NCI-H1092 (cell line): ENCODE measurements at places on chromosomes 16 and 17.

DNA sequence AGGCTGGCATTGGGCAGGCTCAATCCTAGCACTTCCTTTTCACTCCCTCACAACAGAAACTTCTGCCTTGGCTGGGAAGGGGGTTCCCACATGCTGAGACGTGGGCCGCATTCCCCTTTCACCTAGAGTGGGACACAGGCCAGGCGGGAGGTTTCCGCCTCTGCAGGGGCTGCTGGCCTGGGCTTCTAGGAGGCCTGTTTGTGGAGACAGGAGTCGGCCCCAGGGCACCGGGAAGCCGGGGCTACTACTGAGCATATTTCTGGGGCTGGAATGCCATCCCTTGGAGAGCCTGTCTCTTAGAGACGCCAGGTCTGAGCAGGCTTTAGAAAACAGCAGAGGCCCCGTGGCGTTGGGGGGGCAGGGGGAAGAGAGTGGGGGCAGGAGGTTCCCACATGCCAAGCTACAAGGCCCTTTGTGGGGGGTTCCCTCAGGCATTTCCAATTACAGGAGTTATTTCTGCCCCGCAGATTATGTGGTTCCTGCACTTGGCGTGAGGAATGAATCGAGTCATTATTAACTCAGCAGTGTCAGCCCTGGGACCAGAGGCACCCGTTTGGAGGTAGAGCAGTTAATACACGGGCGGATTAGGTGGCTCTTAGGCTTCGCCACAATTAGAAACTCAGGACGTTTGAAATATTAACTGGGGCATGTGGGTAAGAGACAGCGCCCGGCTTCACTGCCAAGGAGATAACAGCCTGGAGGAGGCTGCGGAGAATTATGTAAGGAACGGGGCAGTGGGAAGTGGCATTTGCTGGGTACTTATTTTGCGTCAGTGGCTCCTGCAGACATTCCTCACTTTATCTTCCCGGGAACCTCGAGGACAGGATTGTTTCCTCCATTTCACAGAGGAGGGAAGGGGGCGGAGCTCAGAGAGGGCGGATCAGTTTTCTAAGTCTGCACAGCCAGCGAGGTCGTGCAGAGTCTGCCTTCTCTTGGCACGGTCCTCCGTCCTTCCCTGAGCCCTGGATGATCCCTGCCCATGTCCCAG is 162.5 kb downstream of the MAF start:
- no peak for DNase-seq

- DNase-seq = no peak
Measured at GRCh38 chr16:67676939-67677338, 10.3 kb downstream of the C16orf86 start.

DNA sequence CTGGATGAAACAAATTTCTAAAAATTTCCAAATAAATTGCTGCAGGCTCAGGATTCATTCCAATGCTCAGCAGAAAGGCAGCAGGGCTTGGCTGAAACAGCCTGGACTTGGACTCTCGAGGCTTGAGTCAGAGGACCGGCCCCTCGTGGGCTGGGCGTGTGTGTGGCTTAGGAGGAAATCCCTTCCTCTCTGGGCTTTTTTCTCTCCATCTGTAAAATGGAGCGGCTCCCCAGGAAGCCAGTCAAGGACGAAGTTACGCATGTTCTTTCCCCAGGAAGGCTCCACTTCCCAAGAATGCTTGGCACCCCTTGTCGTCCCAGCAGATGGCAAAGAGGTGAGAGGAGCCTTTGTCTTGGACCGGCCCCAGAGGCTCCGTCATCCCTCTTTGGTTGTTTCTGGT is 13.5 kb downstream of the SLC46A1 start:
- DNase-seq = no peak

DNA sequence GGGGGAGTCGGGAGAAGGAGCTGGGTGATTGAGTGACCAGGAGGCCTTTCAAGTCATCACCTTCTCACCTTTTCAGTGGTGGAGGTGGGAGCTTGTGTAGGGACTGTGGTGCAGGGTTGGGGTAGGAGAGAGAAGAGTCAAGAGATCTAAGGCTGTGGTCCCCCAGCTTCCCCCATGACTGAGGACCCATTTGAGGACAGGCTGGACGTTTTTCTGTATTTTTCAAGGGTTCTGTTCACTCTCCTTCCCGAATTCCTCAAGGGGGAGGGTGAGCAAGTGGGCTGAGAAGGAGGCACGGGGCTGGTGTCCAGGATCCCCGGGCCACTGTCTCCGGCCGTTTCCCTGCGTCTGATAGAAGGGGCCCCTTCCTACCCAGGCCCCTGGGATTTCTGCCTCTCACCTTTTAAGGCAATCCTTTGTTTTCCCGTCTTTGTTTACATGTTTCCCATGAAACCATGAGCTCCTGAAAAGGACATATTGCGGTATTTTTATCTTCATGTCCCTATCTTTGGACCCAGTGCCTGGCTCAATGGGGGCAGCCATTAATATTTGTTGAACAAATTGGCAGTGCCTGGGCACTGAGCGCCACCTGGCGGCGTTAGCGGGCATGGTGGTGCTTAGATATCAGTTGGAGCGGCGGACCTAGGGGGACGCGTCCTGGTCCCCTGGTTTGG is 9.2 kb upstream of the CD300A start:
- DNase-seq = peak; percentile 76

DNA sequence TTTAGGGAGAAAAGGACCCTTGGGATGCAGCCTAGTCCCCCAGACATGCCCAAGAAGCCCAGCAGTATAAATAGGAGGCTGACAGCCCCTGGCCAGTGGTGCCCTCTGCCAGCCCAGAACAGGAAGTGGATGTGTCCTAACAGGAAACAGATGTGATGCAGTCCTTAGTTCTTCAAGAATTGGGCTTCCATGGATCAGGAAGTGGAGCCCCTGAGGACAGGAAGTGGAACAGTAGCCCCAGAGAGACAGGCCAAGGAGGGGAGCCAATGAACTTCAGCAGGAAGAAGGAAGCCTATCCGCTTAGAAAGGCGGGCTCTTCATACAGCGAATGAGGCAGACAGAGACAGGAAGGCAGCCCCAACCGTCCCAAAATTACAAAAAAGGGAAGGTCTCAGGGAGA is 7.2 kb downstream of the CTF1 start:
- no peak for DNase-seq

DNA sequence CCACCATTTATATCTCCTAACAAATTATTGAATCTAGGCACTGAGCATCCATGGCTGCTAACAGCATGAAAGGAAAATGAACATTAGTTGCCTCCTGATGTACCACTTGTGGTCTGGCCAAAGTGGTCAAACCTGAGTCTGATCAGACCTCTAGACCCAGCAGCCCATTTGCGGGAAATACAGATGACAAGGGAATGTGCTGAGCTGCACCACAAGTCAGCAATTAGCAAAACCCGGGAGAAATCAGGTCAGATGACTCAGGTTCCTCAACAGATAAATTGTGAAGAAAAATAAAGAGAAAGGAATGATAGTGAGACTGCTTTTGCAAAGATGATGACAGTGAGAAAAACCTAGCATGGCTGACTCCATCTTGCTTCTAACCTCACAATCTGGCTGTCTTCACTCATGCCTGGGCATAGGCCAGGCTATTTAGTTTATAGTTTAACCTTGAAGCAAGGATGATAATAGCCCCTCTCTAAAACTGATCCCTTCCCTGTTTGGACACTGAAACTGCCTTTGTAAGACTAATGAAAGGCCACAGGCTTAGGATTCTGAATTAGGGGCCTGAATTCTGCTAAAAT is 142.7 kb upstream of the ASIC2 start:
- no peak for DNase-seq

- no peak for DNase-seq
Measured at GRCh38 chr17:16875662-16876061, 96.3 kb downstream of the TNFRSF13B start.

DNA sequence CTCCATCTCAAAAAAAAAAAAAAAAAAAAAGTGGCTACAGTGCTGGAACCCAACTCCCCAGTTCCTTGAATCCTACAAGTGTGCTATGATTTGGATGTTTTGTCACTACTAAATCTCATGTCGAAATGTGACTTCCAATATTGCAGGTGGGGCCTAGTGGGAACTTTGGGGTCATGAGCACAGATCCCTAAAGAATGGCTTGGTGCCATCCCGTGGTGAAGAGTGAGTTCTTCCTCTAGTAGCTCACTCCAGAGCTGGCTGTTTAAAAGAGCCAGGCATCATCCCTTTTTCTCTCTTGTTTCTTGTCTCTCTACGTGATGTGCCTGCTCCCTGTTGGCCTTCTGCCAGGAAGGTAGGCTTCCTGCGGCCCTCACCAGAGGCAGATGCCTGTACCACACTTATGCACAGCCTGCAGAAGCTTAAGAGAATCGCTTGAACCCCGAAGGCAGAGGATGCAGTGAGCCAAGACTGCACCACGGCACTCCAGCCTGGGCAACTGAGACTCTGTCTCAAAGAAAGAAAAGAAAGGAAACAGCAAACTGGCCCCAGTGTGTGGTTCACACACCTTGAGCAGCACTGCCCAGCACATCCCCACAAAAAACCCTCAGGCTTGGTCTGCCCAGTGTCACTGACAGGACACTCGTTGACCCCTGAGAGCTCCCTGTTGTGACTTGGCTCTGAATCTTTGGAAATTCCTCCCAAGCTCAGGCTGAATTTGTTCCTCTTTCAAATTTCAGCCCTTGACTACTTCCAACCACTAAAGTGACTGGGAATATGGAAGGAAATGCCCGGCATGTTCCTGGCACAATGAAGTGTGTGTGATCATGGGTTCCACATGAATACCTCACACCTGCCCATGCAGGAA is 3.1 kb downstream of the MT1E start:
- no peak for DNase-seq

DNA sequence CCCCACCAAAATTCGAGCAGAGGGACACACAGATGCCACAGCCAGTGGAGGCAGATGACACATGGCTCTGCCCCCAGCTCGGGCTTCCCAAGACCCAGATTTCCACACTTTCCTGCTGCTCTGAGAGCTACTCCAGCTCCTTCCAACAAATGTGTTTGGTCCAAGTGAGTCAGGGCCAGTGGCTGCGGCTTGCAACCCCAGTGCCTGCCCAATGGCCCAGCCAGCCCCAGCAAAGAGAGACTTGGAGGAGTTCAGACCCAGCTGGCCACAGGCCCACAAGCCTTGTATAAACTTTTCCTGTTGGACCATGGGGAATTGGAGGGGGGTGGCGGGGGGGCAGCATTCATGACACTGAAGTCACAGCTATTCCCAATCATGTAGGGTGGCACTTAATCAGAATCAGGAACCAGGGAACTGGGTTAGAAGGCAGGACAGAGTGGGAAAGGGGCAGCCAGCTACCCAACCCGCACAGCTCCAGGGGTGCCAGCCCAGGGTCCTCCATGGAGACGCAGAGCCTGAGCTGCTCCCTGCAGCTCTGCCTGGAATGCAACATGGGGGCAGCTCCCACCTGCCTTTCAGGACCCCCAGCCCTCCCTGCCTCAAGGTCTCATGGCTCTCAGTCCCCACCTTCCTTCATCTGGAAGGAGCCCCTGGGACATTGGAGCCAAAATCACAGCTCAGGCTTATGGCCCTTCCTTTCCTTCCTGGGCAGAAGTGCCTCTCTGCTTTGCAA is 17.5 kb upstream of the C16orf78 start:
- DNase-seq = no peak

- no peak for DNase-seq
Measured at GRCh38 chr16:85601272-85601639, 11.9 kb upstream of the GSE1 start.

GRCh38 chr17:17847118-17847689 is 10.4 kb upstream of the SREBF1 start:
- no peak for DNase-seq

DNA sequence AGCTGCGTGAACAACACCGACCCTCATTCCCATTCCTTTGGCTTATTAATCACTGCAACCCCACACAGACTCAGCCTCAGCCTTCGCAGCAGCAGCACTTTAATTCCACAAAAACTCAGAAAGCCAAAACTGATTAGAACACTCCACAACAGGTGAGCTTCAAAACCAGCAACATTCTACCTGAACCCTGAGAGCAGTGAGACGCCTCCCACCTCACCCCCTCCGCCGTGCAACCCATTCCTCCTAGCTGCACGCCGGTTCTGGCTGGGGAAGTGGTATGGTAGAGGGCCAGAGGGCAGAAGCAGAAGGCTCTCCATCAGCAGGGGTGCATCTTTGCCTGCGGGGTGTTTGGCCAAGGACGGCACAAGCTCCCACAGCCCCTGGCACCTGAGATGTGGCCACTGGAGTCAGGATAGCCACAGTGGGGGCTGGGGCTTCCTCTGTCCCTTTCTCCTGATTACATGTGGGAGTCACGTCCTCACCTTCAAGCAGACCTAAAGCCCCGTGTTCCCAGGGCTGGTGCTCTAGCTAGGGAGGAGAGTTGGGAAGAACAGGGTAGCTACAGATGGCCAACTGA is 1.6 kb downstream of the BORCS6 start:
- no peak for DNase-seq
